Tibial artery (tissue), 4 donors: ENCODE measurements at places on chromosomes 4 and X.

DNA sequence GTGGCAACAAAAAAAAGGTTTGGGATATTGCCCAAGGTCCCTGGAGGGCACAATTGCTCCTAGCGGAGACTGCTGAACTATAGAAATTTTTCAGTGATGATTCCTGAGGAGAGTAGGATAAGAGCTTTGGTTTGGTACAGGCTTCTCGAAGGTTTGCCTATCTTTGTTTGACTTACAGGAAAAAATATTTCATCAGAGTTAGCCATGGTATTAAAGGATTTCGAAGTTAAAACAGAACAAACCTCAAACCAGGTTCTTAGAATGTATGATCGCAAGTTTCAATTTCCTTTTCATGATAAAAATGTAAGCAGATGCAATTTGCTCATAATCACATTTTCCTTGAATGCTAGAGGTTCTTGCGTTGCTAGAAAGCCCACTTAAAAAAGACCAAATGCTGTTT is 1.7 kb downstream of the EGFL6 start:
- DNase-seq = no peak

DNA sequence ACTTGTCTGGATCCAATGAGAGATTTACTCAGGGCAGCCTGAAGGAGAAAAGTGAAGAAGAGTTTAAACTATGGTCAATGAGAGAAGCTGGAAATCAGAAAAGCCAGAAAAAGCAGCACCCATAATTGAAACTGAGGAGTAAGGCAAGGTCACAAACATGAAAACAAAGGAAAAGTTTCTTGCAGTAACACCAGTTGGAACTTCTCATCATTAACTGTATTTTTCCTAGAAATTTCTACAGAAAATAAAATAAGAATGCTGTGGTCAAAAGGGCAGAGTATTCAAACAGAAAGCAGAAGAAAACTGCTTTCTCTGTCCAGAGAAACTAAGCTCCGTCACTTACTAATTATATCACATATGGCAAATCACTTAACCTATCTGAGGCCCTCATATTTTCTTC is 102.2 kb downstream of the OR13H1 start:
- DNase-seq = no peak

GRCh38 chr4:120299631-120300030 is 233.0 kb upstream of the MAD2L1 start:
- DNase-seq = no peak

GRCh38 chr4:176053785-176054184 is 11.9 kb upstream of the WDR17 start:
- no peak for DNase-seq

DNA sequence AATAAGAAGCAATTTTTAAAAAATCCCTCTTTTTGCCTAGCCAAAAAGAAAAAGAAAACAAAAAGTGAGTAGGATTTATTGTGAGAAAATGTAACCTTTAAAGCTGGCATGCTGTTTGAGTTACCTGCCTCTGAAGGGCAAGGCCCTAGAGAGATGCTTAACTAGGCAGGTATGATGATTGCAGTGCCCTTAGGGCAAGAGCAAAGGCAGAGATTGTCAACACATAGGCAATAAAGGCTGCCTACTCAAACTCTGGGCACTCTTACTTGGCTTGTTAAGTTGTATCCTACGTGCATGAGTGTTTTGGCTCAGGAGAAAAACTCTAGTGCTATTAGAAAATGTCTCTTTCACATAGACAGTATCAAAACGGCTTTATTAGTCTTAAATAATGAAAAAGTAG is 306.0 kb downstream of the RPA4 start:
- DNase-seq = no peak

GRCh38 chrX:17549107-17549651 is 174.2 kb downstream of the NHS start:
- no peak for DNase-seq

DNA sequence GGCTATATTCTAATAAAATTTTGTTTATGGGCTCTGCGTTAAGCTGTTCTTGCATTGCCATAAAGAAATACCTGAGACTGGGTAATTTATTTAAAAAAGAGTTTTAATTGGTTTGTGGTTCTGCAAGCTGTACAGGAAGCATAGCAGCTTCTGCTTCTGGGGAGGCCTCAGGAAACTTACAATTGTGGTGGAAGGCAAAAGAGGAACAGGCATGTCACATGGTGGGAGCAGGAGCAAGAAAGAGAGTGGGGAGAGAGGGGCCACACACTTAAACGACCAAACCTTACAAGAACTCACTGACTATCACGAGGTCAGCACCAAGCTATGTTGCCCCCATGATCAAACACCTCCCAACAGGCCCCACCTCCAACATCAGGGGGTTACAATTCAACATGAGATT is 74.0 kb downstream of the FHDC1 start:
- no peak for DNase-seq

DNA sequence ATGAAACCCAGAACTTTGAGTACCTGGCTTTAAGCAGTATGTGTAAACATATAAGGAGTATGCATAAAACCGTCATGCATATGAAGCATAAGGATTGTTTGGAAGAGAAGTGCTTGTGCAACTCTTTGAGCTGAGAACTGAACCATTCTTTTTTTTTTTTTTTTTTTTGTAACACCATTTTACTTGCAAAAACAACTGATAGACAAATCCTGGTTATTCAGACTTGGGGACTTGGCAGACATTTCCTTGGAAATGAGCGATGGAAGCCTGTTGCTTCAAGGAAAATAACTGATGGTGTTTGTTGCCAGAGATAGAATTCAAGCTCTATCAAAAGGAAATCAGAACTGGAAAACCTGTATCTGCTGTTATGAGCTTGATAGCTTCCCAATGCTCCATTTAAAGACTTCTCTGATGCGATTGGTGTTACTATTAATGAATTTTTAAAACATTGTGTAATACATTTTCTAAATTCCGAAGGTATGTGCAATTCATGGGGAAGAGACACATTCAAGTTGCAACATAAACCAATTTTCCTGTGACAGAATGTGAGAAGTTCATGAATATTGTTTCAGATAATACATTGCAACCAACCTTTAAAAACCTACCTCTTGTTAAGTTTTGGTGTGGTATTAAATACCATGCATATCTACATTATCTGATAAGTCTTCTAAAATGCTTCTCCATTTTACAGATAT is 47.0 kb upstream of the FAT1 start:
- no peak for DNase-seq

GRCh38 chr4:168751263-168752225 is 254.7 kb downstream of the PALLD start:
- DNase-seq = no peak

- DNase-seq = no peak
These were observed 183.4 kb downstream of the ANKRD50 start for GRCh38 chr4:124529131-124529530.

DNA sequence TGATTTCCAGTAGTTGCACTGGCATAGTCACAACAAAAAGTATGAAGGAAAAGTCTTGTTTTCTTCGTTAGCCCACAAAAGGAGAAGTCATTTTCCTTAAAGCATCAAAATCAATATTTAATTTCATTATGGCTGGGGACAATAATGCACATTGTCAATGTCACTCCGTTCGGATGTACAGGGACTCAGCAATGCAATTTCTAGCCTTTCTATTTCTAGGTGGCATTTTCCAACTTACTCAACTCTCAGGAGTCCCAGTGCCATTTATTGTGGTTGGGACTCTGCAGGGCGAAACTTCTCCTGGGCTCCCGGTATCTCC is 99.6 kb downstream of the CEP135 start:
- no peak for DNase-seq

- DNase-seq = no peak
These were observed 1.1 kb upstream of the HDAC6 start for GRCh38 chrX:48800574-48801279.

DNA sequence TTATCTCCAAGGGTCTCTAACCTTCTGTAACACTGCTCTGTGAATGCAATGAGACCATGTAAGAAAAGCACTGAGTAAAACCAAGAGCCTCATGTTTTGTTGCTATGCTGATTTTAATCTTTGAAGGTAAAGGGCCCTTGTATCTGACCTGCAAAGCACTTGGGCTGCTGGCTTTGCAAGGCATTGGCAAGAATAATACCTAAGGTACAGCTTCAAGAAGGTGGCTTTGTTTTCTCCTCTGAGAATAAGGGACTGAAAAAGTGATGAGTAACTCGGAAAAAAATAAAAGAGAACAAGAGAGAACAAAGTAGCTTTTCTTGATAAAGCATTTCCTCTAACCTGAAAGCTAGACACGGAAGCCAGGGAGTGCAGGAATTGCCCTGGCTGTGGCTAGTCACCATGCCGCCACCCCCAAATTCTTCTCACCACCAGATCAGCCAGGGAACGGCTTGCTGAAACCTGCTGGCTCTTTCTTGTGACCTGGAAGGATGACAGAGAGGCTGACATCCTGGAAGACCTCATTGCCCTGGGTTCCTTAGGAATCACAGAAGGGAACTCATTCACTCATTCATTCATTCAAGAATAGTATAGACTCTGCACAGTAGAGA is 41.8 kb upstream of the HS3ST1 start:
- no peak for DNase-seq

- DNase-seq = no peak
These were observed 14.0 kb upstream of the SPOCK3 start for GRCh38 chr4:167248271-167248670.

GRCh38 chr4:72358483-72358882 is 210.5 kb downstream of the ADAMTS3 start:
- DNase-seq = no peak

DNA sequence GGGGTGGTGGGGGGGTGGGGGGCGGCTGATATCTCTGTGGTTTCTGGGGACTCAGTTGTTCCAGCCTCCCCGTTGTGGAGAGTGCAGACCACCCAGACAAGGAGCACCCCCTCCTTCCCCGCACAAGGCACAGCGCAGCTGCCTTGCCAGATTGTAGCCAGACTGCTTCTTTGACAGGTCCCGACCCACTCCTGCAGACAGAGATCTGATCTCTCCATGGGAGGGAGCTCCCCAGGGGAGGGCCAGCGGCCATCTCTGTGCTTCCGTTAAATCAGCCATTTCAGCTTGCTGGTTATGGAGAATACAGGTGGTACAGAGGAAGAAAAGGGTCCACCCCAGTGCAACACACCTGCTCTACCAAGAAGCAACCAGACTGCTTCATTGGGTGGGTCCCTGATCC is 80.8 kb downstream of the FGF16 start:
- no peak for DNase-seq

- no peak for DNase-seq
These were observed 19.2 kb upstream of the ATXN3L start for GRCh38 chrX:13338996-13339515.

- no peak for DNase-seq
These were observed 15.0 kb downstream of the RPS4X start for GRCh38 chrX:72262077-72262476.

DNA sequence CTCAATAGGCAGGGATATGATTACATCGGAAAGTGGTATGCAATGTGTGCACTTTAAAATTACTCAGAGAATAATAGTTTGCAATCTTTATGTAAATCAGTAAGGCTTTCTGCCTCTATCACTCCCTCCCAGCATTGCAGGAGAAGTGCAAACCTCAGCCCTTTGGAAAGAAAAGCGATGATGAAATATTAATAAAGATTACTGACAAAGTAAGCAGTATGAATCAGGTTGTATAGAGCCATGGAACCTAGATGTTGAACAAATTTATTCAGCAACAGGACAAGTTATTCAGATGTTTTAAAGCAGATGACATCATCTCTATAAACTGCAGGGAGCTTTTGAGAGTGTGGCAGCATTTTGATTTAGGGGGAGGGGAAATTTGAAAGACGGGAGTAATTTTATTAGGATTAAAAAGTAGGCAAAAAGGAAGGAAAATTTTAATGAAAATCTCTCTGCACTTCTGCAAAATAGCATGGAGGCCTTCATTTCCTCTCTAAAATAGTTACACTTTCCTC is 631.7 kb upstream of the GRIA3 start:
- no peak for DNase-seq

GRCh38 chrX:20374900-20375438 is 108.3 kb upstream of the RPS6KA3 start:
- DNase-seq = no peak

- no peak for DNase-seq
These were observed 457.2 kb downstream of the GALNTL6 start for GRCh38 chr4:172270397-172270796.

DNA sequence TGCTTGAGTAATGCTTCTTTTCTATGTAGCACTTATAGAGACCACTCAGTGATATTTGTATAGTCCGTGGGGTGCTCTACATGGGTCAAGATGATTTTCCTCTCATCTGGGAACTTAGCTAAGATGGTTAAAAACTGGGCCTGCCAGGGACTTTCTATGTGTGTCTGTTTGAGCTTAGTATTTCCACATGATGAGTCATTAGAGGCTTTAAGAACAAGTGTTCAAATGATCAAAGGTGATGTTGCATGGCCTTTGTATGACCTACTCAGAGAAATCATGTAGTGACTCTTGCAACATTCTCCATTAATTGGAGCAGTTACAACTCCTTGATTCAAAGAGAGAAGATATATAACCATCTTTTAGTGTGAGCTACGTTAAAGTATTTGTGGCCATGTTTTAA is 1480.5 kb upstream of the IGFBP7 start:
- DNase-seq = no peak

GRCh38 chrX:47200385-47201150 is 6.9 kb downstream of the UBA1 start:
- DNase-seq = peak; percentile 46

DNA sequence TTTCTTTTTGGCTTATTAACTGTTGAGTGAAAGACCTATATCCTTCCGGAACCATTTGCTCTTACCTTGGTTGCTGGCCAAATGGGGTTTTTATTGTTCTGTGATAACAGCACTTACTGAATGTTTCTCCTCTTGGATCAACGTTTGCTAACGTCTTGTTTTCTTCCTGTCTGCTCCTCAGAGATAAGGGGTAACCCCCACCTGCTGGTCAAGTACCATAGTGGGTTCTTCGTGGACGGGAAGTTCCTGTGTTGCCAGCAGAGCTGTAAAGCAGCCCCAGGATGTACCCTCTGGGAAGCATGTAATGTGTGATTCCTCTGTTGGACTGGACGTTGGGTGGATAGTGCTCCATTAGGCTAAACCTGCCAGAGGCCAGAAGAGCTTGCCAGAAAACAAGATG is 15.3 kb downstream of the BMX start:
- DNase-seq = no peak

- no peak for DNase-seq
These were observed 196.1 kb upstream of the PACRGL start for GRCh38 chr4:20504146-20504545.

- no peak for DNase-seq
These were observed 152.8 kb downstream of the ADGRA3 start for GRCh38 chr4:22363036-22363435.

DNA sequence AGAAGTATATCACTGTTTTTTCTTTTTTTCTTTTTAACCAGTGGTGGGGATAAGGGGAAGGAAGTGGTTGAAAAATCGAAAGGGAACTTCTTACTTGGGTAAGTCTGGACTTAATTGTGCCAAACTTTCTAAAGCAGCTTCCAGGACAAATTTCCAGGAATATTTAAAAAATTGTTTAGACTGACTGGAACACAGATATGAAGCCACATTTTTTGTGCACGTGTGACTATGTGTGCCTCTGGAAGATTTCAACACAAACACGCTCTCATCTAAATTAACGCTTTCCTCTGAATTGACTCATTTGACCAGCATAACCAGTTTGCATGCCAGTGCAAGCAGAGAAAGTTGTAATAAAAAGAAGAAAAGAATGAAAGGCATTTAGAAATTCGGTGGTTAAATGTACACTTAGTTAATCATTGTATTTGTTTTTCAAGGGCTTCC is 18.8 kb upstream of the YTHDC1 start:
- no peak for DNase-seq

- DNase-seq = no peak
These were observed 247.9 kb upstream of the GALNTL6 start for GRCh38 chr4:171565130-171565788.
